Calu3 (cell line): ENCODE measurements at places on chromosomes 6 and 20. TPM values are rescaled to one million over a fixed set of nuclear protein-coding genes. Genes with fewer than 3 reads are reported as not detected.
A peak's percentile ranks its signal among the peaks of the same experiment; 100 is the strongest.

GRCh38 chr6:128757961-128758360 is 125.0 kb upstream of the LAMA2 start:
- no peaks in the 10 kb centered on the region for H3K4me1 ChIP-seq
- H3K36me3 ChIP-seq: no peaks in the 10 kb centered on the region
- no peak for DNase-seq
- peaks cover 7% of the 10 kb centered on the region for H3K27me3 ChIP-seq
- H3K27ac ChIP-seq: no peak overlapping the region

- peaks cover 16% of the 10 kb centered on the region for H3K36me3 ChIP-seq
- DNase-seq: no peak
- no peaks in the 10 kb centered on the region for H3K27me3 ChIP-seq
- H3K27ac ChIP-seq: no peak overlapping the region
- peaks cover 14% of the 10 kb centered on the region for H3K4me1 ChIP-seq
- H3K4me3 ChIP-seq: no peak overlapping the region
Observed at GRCh38 chr6:116254297-116255056, 602 bp upstream of the TSPYL4 start.

- no peaks in the 10 kb centered on the region for H3K36me3 ChIP-seq
- no peak overlapping the region for H3K4me3 ChIP-seq
- H3K4me1 ChIP-seq: no peaks in the 10 kb centered on the region
- no peaks in the 10 kb centered on the region for H3K27me3 ChIP-seq
- no peak overlapping the region for H3K27ac ChIP-seq
Observed at GRCh38 chr6:156359912-156360311, 417.3 kb upstream of the ARID1B start.

DNA sequence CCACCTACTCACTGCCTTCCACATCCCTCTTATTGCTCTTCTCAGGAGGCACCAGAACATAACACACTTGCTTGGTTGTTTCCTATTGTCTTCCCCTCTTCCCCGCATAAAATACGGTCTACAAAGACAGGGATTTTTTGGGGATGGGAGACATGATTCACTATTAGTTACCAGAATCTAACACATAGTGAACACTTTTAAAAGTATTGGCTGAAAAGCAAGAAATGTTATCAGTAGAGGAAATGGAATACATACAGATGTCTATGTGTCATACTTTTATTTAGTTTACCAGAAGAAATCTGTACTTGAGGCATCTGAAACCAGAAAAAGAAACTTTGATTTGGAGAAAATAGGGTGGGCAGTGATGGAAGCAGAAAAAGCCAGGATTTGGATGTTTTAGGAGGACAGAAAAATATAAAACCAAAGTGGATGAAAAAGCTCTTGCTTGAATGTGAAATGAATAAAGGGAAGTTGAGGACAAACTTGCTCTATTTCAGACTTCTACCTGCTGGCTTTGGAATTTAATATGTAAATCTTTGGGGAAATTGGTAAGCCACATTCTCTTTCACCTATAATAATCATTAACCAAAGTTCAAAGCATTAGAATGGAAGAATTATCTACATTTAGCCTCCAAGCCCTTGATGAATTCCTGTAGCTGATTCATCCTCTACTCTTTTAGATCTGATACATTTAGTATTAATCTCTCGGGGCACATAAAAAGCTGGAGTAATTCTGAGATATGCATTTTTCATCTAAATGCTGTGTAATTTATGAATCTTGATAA is 82.6 kb downstream of the DOK5 start:
- peak overlapping the region; percentile 2 for H3K4me3 ChIP-seq
- H3K4me1 ChIP-seq: peaks cover 25% of the 10 kb centered on the region
- H3K36me3 ChIP-seq: no peaks in the 10 kb centered on the region
- no peaks in the 10 kb centered on the region for H3K27me3 ChIP-seq

DNA sequence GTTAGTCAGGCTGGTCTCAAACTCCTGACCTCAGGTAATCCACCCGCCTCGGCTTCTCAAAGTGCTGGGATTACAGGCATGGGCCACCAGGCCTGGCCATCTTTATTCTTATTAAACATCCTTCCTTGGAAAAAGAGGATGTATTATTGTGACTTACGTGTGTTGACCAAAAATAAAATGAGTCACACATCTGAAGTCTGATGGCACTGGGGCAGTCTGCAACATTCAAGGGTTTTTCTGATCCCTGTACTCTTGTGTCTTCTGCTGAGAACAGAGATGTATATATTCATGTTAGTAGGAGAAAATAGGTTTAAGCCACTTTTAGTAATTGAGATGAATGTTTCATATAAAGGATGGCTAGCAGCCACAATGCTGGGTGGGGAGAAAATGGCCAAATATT is 129.9 kb upstream of the RIPOR2 start:
- H3K36me3 ChIP-seq: no peaks in the 10 kb centered on the region
- H3K4me1 ChIP-seq: no peaks in the 10 kb centered on the region
- no peak overlapping the region for H3K27ac ChIP-seq
- DNase-seq: no peak
- peaks cover 49% of the 10 kb centered on the region for H3K27me3 ChIP-seq
- no peak overlapping the region for H3K4me3 ChIP-seq

Gene MAS1
- not detected in 2 replicates for total RNA-seq

GRCh38 chr6:159233365-159234101 is 64.3 kb downstream of the FNDC1 start:
- H3K36me3 ChIP-seq: no peaks in the 10 kb centered on the region
- no peak overlapping the region for H3K4me3 ChIP-seq

- H3K27ac ChIP-seq: no peak overlapping the region
- peak; percentile 46 for DNase-seq
- no peaks in the 10 kb centered on the region for H3K36me3 ChIP-seq
- H3K4me1 ChIP-seq: no peaks in the 10 kb centered on the region
Observed at GRCh38 chr6:136317021-136317694, 27.5 kb upstream of the BCLAF1 start.
